ENCODE measurements at places on chromosomes 12 and 14.

DNA sequence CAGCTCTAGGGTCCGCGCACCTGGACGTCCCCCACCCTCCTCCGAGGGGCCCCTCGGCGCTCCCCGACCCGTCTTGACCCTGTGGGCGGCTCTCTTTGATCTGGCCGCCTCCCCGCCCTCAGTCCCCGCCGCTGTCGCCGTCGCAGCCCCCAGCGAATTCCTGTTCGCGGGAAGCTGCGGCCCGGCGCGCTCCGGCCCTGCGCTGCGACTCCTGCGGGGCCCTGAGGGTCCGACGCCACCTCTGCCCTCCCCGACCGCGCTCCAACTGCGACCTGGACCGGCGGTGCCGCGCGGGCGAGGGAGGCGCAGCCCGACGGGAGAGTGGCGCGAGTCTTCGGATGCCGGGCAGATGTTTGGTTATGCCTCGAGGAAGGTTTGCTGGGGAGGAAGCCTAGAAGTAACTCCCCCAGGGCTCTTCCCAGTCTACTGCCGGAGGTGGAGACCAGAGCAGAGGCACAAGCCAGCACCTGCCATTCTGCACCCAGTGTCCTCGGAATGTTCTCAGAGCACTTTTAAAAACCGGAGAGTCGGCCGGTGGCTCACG, 440 bp upstream of the ISM2 start:
- no peak for DNase-seq

DNA sequence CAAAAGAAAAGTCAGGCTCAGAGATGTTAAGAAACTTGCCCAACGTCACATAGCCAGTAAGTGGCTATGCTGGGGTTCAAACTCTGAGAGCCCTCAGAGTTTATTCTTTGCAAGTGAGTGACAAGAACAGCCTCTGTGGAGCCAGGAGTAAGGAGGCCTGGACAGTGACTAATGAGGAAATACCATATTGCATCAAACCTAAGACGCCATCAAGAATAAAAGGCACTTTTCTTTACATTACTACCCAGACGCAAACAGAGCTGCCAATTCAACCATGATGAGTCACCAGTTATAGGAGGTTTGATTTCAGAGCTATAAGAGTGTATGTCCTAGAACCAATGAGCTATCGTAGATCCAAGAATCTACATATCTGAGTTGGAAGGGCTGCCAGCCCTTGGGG, 9.4 kb downstream of the TNFRSF1A start:
- no peak for DNase-seq

DNA sequence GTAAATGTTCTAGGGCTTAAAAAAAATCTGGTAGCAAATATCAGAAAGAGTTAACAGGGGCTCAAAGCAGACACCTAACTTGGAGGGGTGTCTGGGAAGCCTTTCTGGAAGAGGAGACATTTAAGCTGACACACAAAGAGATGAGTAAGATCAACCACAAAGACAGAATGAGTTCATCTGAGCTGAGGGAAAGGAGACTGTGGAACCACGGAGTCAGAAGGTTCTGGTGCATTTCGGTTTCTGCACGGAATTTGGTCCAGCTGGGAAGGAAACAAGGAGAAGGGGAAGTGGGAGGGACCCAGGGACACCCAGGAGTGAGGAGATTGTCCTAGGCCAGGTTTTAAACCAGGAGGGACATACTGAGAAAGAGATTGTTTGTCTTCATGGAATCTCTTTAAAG, 161.1 kb downstream of the PHETA1 start:
- DNase-seq = no peak

DNA sequence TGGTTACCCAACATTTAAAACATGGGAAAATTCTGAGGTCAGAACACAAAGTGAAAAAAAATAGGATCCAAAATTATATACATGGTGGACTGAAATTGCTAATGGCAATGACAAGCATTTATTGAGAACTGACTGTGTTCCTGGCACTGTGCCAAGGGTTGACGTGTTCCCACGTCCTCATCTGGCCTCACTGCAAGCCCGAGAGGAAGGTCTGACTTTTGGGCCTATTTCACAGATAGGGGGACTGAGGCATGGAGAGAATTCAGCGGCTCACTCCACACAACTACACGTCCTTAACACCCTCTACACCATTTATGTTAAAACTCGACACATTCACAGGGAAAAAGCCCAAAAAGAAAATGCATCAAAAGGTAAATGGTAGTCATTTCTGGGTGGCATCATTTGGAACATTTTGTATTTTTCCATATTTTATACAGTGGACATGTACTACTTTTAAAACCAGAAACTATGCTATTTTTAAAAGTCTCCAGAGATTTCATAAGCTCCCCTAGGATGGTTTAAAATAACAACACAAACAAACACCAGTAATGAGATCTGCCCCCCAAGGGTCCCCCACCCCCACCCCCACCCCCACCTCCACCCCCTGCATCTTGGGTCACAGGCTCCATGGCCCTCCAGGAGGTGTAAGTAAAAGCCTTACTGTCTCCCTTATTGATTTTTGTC, 27.7 kb downstream of the CLMN start:
- DNase-seq = no peak
